Activated CD4-positive, alpha-beta T cell treated with anti-CD3 and anti-CD28 coated beads, Interleukin-2, amount 50 U/mL, for 24 hours (primary cell): ENCODE measurements at places on chromosomes 12 and 14.

DNA sequence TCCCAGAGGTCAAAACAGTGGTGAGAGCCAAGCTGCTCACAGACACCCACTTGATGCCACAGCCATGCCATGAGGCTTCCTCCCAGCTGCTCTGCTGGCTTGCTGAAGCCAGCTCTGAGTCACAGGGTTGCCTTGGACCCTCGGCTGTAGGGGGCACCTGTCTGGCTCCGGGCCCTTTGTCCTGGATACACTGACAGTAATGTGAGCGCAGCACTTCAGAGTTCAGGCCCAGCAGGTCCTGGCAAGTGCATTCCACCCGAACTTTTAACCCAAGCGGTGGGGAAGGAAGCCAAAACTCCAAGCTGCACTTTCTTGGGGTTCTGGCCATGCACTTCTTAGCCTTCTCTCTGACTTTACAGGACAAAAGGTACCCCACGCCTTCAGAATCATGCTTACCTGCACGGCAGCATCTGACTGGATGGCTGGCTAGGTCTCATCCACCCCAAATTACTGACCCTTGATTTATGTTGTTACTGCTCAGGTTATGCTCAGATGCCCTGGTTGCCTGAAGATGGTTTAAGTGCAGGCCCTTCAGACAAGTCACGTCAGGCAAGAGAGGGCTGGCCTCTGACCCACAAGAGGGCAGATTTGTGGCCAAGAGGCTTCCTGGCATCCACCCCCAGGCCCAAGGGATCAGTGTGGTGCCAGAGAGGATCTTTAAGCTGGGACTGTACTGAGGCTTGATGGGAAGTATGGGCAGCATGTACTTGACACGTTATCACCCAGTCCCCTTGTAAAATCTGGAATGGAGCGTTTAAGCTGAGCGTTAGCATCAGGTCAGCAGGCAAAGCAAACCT, 24.8 kb downstream of the SLC25A29 start:
- no peak for DNase-seq

DNA sequence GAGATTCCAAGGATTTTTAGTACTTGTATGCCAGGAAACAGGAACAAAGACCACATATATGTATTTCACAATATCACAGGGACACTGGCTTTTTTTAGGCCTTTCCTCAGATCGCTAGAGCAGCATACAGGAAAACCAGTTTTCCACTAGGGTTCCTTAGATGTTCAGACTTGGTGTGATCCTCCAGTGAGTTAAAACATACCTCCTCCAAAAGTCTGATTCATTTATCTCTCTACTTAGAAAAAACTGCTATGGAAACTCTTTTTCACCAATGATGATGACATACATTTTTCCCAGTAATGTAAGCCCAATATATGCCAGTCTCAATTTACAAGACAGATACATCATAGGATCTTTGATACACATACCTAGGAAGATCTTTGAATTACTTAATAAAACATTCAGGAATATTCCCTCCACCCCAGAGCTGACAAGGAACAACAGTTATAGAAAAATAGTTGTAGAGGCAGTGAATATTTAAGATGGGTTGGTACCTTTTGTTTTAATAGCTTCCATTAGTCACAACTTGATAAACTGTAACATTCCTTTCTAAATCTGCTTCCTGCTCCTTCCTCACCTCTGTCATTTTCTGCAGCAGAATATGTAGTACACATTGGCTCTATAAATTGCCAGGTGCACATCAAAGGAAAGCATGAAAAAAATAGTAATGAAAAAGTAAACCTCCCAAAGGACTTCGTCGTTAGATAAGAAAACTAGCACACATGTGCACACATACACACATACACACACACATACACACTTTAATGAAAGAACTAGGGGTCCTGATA, 27.5 kb downstream of the BCAT1 start:
- DNase-seq: no peak

DNA sequence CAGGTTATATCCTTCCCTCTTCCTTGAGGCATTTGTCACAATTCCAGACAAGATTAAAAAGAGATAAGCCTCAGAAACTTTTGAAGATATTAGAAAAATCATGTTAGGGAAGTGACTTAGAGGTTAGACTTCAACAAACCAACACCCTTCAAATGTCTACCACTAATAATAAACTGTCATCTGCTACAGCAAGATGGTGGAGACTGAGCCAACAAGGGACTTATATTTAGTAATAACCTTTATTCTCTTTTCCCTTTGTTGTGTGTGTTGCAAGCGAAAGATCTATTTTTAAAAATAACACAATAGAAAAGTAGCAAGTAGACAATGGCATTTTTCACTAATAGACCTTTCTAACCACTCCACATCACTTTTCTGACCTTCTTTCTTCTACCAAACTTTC, 28.6 kb downstream of the PRICKLE1 start:
- no peak for DNase-seq

- no peak for DNase-seq
These were observed 462.2 kb upstream of the TMPO start for GRCh38 chr12:98053202-98053601.

- no peak for DNase-seq
These were observed 218.0 kb downstream of the DUSP6 start for GRCh38 chr12:89134213-89134770.

GRCh38 chr12:17853054-17853453, 236.9 kb downstream of the RERGL start:
- DNase-seq: no peak

DNA sequence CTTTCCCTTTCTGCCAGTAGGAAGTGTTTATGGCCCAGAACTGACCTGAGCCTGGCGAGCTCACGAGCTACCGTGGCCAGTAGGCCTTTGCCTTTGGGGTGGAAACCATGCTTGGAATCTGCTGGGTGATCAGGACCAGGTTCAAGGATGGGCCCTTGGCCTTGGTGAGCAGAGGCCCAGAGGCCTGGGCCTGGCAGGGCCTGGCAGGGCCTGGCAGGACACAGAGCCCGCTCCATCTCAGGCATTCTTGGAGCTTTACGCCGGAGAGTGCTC, 184.8 kb upstream of the RTL1 start:
- DNase-seq: no peak

DNA sequence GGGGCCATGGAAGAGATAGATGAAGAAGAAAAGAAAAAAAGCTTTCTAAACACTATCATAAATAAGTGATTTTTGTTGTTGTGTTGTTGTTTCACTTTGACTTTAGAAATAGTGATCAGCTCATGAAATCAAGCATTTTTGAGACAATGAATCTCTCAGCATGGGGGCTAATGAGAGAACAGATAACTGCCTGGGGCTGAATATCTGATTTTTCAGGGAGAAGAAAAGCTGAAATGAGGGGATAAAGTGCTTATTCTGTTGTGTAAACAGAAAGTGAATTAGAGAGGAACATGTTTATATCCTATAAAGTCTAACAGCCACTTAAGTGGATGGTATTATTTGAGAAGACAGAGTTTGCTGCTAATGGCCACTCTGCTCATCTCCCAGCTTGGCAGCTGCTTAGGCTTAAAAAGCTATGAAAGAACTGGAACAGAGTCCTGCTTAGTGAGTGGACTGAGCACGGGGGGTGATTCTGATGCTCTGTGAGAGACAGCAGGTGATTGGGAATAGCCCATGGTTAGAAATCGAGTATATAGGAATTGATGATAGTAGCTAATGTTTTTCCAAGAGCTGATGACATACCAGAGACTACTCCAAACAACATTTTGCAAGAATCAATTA, 646.1 kb upstream of the TMEM132C start:
- DNase-seq: no peak

GRCh38 chr12:56451147-56451546, 1.9 kb upstream of the TIMELESS start:
- DNase-seq: no peak

GRCh38 chr12:111401167-111401605, 4.5 kb upstream of the SH2B3 start:
- no peak for DNase-seq

DNA sequence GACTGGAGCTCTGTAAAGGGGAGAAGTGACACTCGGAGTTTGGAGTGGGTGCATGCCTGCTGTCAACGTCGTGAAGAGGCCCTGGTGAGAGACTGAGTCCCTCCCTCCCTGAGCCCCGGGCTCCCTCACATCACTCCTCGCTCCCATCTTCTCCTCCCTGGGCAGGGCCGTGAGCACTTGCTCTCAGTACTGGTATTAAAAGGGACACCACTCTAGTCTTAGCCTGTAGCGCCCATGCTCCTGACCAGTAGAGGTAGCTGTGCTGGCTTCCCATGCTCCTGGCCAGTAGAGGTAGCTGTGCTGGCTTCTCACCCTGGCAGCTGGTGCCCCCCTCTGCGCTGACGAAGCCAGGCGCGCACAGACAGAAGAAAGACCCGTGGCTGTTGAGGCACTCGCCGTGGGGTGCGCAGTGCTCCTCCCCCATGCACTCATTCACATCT, 14.7 kb downstream of the ISCA2 start:
- DNase-seq: no peak

- DNase-seq: no peak
These were observed 109.9 kb downstream of the RIMBP2 start for GRCh38 chr12:130606231-130606630.

- no peak for DNase-seq
These were observed 33.6 kb downstream of the E2F7 start for GRCh38 chr12:77031745-77032144.

- no peak for DNase-seq
These were observed 481.4 kb downstream of the MDGA2 start for GRCh38 chr14:47194055-47194454.

DNA sequence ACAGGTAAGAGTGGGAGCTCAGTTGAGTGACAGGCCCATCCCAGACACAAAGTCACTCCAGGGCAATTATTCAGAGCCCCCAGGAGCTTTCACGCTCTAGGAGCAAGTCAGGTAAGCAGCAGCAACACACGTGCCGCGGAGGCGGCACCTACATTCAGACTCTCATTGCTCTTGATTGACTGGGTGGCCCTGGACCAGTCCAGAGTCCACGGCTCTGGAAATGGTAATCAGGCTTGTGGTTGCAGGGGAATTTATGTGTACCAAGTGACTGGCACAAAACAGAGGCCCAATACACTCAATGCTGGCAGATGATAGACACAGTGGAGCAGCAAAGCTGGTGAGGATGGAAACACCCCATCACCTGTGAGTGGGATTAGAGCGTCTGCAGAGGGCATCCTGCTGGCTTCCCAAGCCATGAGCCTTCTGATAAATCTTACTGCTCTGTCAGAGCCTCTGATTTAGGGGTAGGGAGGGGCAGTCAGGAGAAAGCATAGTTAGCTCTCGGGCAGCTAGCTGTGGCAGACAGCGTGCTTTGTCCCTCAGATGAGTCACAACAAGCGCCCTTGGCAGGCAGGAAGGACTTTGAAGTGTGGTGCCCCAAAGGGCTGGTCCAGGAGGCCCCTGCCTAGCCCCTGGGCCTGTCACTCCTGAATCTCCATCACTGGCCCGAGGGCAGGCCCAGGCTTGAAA, 344.7 kb downstream of the CACNA1C start:
- DNase-seq: no peak

GRCh38 chr12:57129889-57130288, 1.6 kb downstream of the LRP1 start:
- no peak for DNase-seq

GRCh38 chr12:126558810-126559209, 1493.6 kb downstream of the AACS start:
- no peak for DNase-seq
